Vagina (tissue), 2 donors: ENCODE measurements at places on chromosomes 7 and 10.
A peak's percentile ranks its signal among the peaks of the same experiment; 100 is the strongest.

GRCh38 chr10:71708301-71708703, 11.3 kb downstream of the C10orf105 start:
- no peak overlapping the region for H3K27ac ChIP-seq
- no peaks in the 10 kb centered on the region for H3K27me3 ChIP-seq
- no peaks in the 10 kb centered on the region for H3K36me3 ChIP-seq
- peaks cover 17% of the 10 kb centered on the region for H3K4me1 ChIP-seq

GRCh38 chr7:2858621-2859020, 14.5 kb upstream of the GNA12 start:
- DNase-seq = no peak
- no peak overlapping the region for H3K4me3 ChIP-seq
- peaks cover 13% of the 10 kb centered on the region for H3K4me1 ChIP-seq
- no peaks in the 10 kb centered on the region for H3K27me3 ChIP-seq
- no peak overlapping the region for H3K27ac ChIP-seq

DNA sequence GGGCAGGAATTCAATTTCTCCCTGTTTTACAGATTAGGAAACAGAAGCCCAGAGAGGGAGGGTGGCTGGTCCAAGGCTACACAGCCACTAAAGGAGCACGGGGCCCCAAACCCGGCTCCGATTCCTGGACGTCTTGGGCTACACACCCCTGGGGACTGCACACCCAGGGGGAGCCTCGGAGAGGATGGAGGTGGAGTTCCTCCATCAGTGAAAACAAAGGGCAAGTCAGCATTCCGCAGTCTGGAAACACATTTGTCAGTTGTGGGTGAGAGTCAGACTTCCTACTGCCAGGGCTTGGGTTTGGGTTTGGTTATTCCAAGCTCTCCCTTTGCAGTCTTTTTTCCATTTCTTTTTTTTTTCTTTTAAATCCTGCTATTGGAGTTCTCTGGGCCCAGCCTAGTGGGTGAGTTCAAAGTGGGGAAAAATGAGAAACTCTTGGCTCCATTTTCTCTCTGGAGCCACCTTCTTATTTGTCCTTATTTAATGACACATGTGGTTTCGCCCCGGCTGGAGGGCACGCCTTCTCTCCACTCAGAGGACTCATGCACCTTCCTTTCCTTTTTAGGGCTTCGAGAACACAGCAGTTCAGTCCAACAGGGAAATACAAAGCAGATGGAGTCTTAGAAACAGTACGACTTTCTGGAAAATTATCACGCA, 59.9 kb upstream of the AQP1 start:
- H3K4me3 ChIP-seq = no peak overlapping the region
- H3K27ac ChIP-seq = peak overlapping the region; percentile 79
- H3K27me3 ChIP-seq = no peaks in the 10 kb centered on the region
- DNase-seq = no peak

DNA sequence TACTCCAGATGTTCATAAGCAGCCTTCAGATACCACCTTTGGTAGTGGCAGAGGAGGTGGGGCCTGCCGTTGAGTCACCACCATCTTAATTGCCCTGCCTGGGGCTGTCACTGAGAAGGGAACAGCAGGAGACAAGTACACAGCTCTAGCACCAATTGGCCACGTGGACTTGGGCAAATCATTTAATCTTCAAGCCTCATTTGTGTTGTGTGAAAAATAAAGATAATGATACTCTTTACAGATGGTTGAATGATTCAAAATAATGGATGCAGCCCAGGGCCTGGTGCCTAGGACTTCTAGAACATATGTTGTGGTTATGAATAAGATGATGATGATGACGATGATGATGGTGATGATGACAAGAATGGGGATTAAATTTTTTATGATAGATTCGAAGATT, 111.9 kb upstream of the ADAM12 start:
- H3K27ac ChIP-seq = no peak overlapping the region
- no peak overlapping the region for H3K4me3 ChIP-seq
- no peaks in the 10 kb centered on the region for H3K36me3 ChIP-seq
- H3K27me3 ChIP-seq = no peaks in the 10 kb centered on the region
- H3K4me1 ChIP-seq = no peaks in the 10 kb centered on the region

DNA sequence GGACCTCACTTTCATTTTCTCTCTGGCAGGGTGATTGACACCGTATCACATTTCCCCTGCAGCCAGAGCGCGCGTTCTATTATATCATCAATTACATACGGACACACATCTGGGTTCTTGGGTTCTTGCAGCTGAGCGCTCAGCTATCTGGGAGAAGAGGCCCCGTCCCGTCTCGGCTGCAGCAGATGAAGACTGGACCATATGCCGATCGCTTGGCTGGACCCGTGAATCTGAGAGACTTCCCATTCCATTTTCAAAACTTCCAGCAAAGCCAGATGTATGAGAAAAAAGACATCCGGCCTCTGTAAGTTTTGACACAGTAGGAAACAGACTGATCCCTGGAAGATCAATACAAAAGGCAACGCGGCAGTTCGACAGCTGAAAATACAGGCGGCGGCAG, 99.8 kb downstream of the JCAD start:
- no peak for DNase-seq
- H3K4me3 ChIP-seq = no peak overlapping the region
- no peaks in the 10 kb centered on the region for H3K27me3 ChIP-seq
- H3K4me1 ChIP-seq = no peaks in the 10 kb centered on the region
- H3K36me3 ChIP-seq = no peaks in the 10 kb centered on the region

DNA sequence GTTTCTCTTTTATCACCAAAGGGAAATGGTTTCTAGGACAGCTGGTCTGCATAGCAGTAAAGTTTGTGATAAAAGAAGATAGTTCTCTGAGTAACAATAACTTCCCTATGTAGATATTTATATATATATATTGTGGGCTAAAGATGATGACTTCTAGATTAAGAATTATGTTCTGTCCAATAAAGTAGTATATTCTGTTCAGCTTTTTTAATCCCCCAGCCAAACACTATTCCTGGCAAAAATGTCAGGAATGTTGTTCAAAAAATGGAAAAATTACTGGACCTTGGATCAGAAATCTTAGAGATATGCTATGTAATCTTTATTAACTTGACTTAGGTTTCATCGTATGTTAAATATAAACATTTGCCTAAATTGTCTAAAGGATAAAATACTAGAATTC, 136.3 kb upstream of the GNAI1 start:
- no peaks in the 10 kb centered on the region for H3K36me3 ChIP-seq
- H3K27me3 ChIP-seq = no peaks in the 10 kb centered on the region
- no peaks in the 10 kb centered on the region for H3K4me1 ChIP-seq
- H3K27ac ChIP-seq = no peak overlapping the region
- H3K4me3 ChIP-seq = no peak overlapping the region

- H3K4me1 ChIP-seq = no peaks in the 10 kb centered on the region
- no peak for DNase-seq
- H3K36me3 ChIP-seq = no peaks in the 10 kb centered on the region
- H3K4me3 ChIP-seq = no peak overlapping the region
These were observed 289.4 kb upstream of the SP8 start for GRCh38 chr7:21076054-21076453.

- no peak overlapping the region for H3K4me3 ChIP-seq
- no peaks in the 10 kb centered on the region for H3K27me3 ChIP-seq
- no peak overlapping the region for H3K27ac ChIP-seq
These were observed 35.9 kb downstream of the ADAP1 start for GRCh38 chr7:918441-919113.

DNA sequence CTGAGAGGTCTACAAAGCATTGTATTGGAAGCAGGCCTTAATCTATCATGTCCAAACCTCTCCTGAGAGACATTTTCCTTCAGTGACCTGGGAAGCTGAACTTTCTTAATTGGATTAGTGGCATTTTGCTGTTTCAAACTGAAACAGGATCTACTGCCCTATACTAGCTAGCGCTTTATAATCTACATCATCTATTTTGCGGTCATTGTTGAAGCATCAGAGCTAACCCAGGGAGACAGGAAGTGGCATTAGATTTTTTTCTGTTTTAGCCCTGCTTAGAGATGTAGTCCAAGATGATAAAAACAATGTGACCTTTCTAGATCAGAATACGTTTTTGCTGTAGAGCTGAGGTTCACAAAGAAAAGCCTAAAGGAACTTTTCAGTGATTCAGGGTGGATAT, 147.4 kb upstream of the AGR3 start:
- H3K27me3 ChIP-seq = no peaks in the 10 kb centered on the region
- H3K27ac ChIP-seq = no peak overlapping the region
- H3K36me3 ChIP-seq = no peaks in the 10 kb centered on the region
- no peak for DNase-seq

GRCh38 chr10:80699602-80700039, 161.9 kb downstream of the SH2D4B start:
- no peak for DNase-seq
- H3K4me3 ChIP-seq = no peak overlapping the region
- no peaks in the 10 kb centered on the region for H3K27me3 ChIP-seq
- no peaks in the 10 kb centered on the region for H3K4me1 ChIP-seq
- H3K36me3 ChIP-seq = no peaks in the 10 kb centered on the region

GRCh38 chr10:132023092-132023811, 41.5 kb upstream of the BNIP3 start:
- peak overlapping the region; percentile 36 for H3K4me3 ChIP-seq
- H3K27me3 ChIP-seq = no peaks in the 10 kb centered on the region
- H3K4me1 ChIP-seq = peaks cover 6% of the 10 kb centered on the region
- H3K27ac ChIP-seq = no peak overlapping the region
- no peaks in the 10 kb centered on the region for H3K36me3 ChIP-seq

- no peak overlapping the region for H3K27ac ChIP-seq
- H3K27me3 ChIP-seq = no peaks in the 10 kb centered on the region
- no peaks in the 10 kb centered on the region for H3K4me1 ChIP-seq
- no peak for DNase-seq
These were observed 248.1 kb upstream of the LRRN3 start for GRCh38 chr7:110842796-110843195.

GRCh38 chr10:125158601-125159485, 1.5 kb downstream of the CTBP2 start:
- peaks cover 53% of the 10 kb centered on the region for H3K4me1 ChIP-seq
- H3K27me3 ChIP-seq = no peaks in the 10 kb centered on the region
- no peaks in the 10 kb centered on the region for H3K36me3 ChIP-seq
- peak overlapping the region; percentile 78 for H3K4me3 ChIP-seq
- DNase-seq = no peak
- peak overlapping the region; percentile 98 for H3K27ac ChIP-seq

GRCh38 chr7:158759749-158760444, 55.3 kb upstream of the NCAPG2 start:
- H3K4me1 ChIP-seq = no peaks in the 10 kb centered on the region
- no peak for DNase-seq
- no peak overlapping the region for H3K4me3 ChIP-seq
- no peaks in the 10 kb centered on the region for H3K27me3 ChIP-seq

GRCh38 chr7:57769958-57770357, 320.0 kb downstream of the ZNF716 start:
- H3K27ac ChIP-seq = no peak overlapping the region
- H3K4me3 ChIP-seq = no peak overlapping the region
- H3K27me3 ChIP-seq = no peaks in the 10 kb centered on the region

DNA sequence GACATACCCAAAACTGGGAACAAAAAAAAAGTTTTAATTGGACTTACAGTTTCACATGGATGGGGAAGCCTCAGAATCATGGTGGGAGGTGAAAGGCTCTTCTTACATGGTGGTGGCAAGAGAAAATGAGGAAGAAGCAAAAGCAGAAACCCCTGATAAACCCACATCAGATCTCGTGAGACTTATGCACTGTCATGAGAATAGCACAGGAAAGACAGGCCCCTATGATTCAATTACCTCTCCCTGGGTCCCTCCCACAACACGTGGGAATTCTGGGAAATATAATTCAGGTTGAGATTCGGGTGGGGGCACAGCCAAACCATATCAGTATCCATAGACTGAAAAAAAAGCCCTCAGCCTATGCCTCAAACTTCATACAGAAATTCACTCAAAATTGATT, 647.2 kb downstream of the GRID1 start:
- H3K27me3 ChIP-seq = no peaks in the 10 kb centered on the region
- H3K36me3 ChIP-seq = no peaks in the 10 kb centered on the region
- H3K4me3 ChIP-seq = no peak overlapping the region
- H3K4me1 ChIP-seq = no peaks in the 10 kb centered on the region

DNA sequence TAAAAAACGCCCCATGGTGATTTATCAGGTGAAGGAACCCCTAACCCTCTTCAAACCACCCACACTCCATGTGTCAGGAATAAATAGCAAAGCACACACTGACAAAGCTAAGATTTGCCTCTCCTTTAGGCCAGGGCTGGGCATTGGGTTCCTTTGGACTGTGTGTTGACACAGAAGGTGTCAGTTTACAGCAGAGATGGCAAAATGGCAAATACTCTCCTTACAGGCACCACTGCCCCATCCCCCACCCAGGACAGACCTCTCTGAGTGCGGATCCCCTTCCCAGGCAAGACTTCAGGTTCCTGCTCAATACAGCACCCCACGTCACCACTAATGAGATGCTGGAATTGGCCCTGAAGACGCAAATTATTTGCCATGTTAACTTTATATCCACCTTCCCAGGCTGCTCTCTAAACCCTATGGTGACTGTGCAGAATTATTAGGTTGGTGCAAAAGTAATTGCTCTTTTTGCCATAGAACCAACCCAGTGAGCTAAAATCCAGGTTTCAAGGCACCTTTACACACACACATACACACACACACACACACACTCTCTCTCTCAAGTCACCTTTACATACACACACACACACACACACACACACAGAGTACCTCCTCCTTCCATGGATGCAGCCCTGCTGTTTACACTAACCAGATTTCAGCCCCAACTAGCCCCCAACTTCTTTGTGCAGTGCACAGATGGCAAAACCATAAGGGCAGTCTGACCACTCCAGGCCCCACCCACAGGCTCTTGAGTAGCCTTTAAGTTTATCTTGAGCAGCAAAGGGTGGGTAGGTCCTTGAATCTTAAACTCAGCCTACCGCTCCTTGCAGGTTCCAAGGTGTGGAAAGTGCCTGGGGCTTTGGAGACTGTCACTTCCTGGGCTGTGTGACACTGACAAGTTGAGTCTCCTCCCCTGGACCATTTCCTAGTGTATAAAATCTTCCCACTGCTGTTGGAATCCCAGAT, 4.0 kb upstream of the ZCCHC24 start:
- H3K4me1 ChIP-seq = peaks cover 11% of the 10 kb centered on the region
- no peak overlapping the region for H3K4me3 ChIP-seq
- no peaks in the 10 kb centered on the region for H3K27me3 ChIP-seq
- no peak overlapping the region for H3K27ac ChIP-seq
- peak; percentile 84 for DNase-seq

- no peak overlapping the region for H3K4me3 ChIP-seq
- H3K4me1 ChIP-seq = no peaks in the 10 kb centered on the region
- no peaks in the 10 kb centered on the region for H3K36me3 ChIP-seq
- no peaks in the 10 kb centered on the region for H3K27me3 ChIP-seq
- DNase-seq = no peak
These were observed 24.2 kb downstream of the UPP1 start for GRCh38 chr7:48113275-48113674.

DNA sequence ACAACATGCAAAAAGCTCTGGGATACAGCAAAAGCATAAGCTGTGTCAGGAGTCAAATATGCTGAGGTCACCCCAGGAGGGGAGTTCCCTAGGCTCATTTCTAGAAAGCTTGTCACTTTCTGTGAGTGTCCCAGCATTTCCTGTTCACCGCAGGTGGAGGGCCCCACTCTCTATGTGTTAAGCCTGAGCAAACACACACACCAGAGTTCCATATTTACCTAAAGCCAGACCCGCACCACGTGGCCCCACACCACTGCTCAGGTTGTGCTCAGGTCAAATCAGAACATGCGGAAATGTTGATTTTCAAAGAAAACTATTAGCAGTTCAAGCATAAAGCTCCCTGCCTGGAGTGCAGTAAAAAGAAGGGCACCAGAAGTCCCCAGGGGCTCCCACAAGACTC, 259.6 kb upstream of the PPP2R2D start:
- H3K27me3 ChIP-seq = no peaks in the 10 kb centered on the region
- peak; percentile 49 for DNase-seq

- DNase-seq = no peak
- H3K36me3 ChIP-seq = no peaks in the 10 kb centered on the region
- H3K27ac ChIP-seq = no peak overlapping the region
- no peaks in the 10 kb centered on the region for H3K4me1 ChIP-seq
- H3K4me3 ChIP-seq = no peak overlapping the region
These were observed 10.8 kb upstream of the LRRC4 start for GRCh38 chr7:128042012-128042411.
